HT-29 (cell line): ENCODE measurements at places on chromosomes 4 and X. TPM values are rescaled to one million over a fixed set of nuclear protein-coding genes. Genes with fewer than 3 reads are reported as not detected.

The ARAP2 gene
- total RNA-seq, result 10.7 and 14.0 TPM in 2 replicates

DNA sequence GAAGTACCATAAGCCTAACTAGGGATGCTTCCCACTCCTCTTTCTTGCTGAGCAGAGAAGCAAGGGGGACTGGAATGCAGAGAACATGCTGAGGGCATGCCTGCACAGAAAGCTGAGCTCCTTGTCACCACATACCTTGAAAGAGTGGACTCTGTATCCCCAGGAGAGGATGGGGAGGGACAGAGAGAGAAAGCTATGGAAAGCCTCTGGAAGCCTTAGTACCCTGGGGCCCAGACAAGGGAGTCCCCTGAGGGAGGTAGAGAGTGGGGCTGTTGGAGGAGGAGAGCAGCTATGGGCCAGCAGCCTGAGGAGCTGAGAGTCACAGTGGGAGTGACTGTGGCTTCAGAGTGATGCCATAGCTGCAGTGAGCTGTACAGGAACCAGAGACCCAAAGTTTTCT is 77.9 kb downstream of the RTL9 start:
- DNase-seq, result no peak

DNA sequence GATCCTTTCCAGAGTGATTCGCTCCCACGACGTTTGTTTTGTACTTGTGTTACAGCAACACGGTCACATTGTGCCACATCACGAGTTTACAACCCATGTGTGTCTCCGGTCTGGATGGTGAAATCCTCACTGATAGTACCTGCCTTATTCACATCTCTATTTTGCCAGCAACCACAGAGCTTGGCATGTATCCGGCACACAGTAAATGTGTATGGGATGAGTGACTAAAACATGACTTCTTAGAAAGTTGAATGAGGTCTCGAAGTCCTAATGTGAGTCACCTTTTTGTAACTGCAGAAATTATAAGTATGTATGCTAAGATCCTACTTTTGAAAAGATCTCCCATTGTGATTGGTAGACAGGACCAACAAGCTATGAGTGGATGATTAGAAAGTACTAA is 7.5 kb downstream of the STOX2 start:
- no peak for DNase-seq

The CPZ gene
- not detected in 2 replicates for total RNA-seq
